Central memory CD8-positive, alpha-beta T cell (primary cell): ENCODE measurements at places on chromosomes 11 and 22.

DNA sequence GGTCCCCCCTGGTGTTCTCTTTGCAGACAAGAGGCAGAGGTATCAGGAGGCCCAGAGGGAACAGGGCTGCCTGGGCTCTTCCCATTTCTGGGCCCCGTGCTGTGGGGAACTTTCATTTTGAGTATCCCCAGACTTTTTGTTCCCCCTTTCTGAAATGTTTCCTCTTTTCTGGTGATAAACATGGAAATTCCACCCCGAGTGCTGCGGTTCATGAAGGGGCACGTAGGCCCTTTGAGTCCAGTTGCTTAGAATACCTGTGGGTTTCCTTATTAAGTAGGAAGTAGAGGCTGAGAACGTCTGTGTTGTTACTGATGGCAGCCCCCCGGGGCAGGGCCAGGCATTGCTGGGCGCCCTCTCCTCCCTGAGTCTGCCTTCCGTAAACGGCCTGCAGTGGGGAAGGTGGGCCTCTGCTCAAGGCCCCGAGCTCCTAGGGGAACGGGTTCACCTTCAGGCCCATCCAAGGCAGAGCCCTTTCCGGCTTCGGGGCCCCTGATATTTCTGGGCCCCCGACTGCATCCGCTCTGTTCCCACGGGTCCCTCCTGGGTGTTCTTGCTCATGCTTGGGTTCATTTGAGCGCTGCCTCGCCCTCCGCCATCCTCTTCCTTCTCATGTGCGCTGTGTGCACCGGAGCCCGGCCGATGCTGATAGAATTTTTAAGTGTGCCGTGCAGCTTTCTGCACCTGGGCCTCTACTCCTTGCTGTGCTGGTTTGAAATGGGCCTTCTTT, 12.0 kb downstream of the TBC1D22A start:
- DNase-seq, result no peak

GRCh38 chr11:43944761-43945311, 2.4 kb downstream of the C11orf96 start:
- DNase-seq, result peak; percentile 24

GRCh38 chr11:117610045-117610444, 187.0 kb downstream of the DSCAML1 start:
- no peak for DNase-seq

- DNase-seq, result no peak
Observed at GRCh38 chr22:38788846-38789245, 5.1 kb downstream of the DNAL4 start.

DNA sequence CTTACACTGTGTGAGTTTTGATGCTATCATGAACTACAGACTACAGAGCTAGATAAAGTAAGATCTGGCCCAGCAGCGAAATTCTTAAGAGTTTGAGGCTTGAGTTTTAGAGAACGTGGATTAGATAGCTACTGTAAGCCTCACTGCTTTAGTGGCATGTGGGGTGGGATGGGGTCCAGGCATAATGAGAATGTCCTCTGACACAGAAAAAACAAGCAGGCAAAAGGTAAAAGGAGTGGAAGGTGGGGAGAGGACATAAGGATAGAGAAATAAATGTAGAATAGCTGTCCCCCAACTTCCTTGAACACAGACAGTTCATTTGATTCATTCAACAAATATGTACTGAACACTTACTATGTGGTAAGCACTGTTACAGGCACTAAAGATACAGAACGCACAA, 324.5 kb upstream of the PITPNB start:
- DNase-seq, result no peak

GRCh38 chr11:96207459-96208449, 135.2 kb downstream of the MAML2 start:
- DNase-seq, result no peak

DNA sequence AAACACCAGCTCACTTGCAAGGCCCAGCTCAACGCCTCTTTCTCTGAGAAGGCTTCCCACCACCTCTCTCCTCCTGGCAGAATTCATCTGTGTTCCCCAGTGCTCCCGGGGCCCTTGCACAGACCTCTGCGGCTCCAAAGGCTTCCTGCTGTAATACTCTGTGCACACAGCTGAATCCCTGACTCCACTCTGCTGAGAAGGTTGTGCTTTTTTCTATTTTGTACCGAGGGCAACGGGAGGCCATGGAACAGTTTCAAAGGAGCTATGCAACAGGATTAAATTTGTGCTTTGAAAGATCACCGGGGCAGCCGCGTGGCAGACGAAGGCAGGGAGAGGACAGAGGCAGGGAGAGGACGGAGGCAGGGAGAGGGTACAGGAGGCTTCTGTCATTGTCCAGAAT, 49.2 kb upstream of the SYT7 start:
- no peak for DNase-seq

DNA sequence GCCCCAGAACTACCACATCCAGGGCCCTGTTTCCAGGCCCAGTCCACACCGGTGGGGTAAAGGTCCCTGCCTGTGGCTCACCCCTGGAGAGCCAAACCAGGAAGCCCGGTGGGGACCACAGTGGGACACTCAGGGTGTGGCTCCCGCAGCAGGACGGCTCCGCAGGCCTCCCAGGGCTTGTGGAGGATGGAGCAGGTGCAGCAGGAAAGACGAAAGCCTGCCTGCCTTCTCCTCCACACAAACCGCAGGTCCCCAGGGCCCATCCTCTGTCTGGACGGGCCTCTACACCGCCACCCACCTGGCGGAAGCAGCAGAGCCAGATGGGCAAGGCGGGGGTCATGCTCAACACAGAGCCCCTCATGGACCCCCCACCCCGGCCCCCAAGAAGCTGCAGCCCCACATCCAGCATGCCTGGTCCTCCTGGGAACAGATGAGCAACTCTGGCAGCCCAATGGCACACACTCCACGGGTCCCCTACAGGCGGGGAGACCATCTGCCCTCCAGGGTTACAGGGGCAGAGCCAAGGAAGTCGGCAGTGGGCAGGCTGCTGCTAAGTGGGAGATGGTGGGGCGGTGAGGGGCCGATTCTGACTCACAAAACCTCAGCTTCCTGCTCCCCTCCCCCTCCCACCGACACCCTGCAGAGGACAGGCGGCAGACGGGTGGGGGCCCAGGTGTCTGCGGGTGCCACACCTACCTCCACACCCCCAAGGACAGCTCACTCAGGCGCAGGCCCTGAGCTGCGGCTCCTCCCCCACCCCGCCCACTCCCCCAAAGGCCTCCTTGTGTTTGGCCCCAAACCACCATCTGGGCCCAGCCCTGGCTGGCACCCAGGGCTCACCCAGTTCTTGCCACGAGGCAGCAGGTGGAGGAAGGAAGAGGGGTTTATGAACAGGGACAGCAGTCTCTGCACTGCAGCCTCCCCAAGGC, 5.2 kb downstream of the SBF1 start:
- peak; percentile 98 for DNase-seq
